ENCODE measurements at places on chromosomes 5 and 9.

DNA sequence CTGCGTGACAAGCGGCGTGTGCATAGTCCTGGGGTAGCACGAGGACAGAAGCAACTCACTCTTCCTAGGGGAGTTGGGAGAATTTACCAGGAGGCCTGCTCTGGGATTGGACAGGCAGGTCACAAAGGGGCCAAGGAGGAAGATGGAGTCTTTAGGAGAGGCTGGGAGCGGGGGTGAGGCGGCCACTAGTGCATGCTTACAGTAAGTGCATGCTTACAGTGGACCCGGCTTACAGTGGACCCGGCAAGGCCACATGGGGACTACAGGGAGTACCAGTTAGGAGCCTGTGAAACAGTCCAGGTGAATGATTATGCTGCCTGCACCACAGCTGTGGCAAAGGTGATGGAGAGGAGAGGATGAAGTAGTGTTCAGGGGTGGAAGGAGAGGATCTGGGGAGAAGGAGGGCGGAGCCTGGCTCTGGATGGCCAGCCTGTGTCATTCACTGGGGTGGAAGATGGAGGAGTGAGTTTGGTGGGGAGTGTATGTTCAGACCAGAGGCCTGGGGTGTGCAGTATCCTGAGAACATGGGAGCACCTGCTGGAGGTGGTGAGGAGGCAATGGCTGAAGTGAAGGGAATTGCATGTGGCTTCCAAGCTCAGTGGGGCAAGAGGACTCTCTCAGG is 78.7 kb downstream of the CRB2 start:
- peak; percentile 54 for DNase-seq

- DNase-seq = no peak
These were observed 213.4 kb upstream of the ELL2 start for GRCh38 chr5:96175090-96175489.

GRCh38 chr5:15300141-15300540 is 199.8 kb upstream of the FBXL7 start:
- no peak for DNase-seq

- no peak for DNase-seq
These were observed 140.1 kb upstream of the NR3C1 start for GRCh38 chr5:143543358-143544255.

- DNase-seq = no peak
These were observed 2.3 kb downstream of the GDNF start for GRCh38 chr5:37837414-37838032.

- DNase-seq = no peak
These were observed 19.2 kb downstream of the PRRC1 start for GRCh38 chr5:127536687-127537086.

GRCh38 chr9:128625391-128626146 is 31.1 kb downstream of the DYNC2I2 start:
- no peak for DNase-seq

- no peak for DNase-seq
These were observed 30.4 kb upstream of the OTULINL start for GRCh38 chr5:14551211-14551610.

- DNase-seq = no peak
These were observed 56.2 kb upstream of the ZSWIM6 start for GRCh38 chr5:61275841-61276240.

Data from HEK293T (cell line).